ENCODE measurements at places on chromosomes 4 and X. TPM values are rescaled to one million over a fixed set of nuclear protein-coding genes. Genes with fewer than 3 reads are reported as not detected.

Gene DNASE1L1
- 10.8 TPM for total RNA-seq

DNA sequence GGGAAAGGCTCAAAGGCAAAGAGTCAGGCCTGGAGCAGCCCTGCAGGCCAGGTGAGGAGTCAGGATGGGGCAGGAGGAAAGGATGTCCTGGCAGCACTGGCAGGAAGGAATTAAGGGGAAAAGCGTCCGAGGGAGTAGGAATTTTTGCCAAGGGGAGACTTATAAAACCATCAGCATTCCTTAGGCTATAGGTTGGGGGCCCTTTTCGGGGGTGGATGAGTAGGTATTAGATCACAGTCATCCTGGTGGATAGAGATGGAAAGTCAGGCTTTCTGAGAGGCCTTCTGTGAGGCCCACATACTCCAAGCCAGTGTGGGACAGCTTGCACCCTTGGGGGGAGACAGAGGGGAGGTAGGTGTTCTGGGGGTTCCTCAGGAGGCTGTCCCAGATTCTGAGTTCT is 12.3 kb downstream of the STARD8 start:
- no peak for DNase-seq

DNA sequence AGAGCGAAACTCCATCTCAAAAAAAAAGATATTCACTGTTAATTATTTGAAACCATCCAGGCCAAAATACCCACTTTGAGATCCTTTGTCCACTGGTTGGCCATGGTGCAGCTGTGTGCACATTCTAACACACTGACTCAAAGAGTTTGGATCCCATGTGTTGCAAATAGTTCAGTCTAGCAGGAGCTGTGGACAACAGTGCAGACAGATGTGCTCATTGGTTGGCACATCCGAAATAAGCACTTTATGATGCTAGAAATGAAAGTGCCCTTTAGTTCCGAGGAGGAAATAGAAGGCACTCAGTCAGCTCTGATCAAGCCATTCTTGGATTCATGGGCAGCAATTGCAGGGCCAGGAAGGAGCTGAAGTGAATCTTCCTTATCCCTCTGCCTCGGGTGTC is 63.0 kb upstream of the TMEM150C start:
- no peak for DNase-seq

GRCh38 chrX:73851014-73852009 is 288.3 kb downstream of the CHIC1 start:
- no peak for DNase-seq

GRCh38 chrX:56728752-56729151 is 291 bp upstream of the NBDY start:
- DNase-seq = peak; percentile 42

DNA sequence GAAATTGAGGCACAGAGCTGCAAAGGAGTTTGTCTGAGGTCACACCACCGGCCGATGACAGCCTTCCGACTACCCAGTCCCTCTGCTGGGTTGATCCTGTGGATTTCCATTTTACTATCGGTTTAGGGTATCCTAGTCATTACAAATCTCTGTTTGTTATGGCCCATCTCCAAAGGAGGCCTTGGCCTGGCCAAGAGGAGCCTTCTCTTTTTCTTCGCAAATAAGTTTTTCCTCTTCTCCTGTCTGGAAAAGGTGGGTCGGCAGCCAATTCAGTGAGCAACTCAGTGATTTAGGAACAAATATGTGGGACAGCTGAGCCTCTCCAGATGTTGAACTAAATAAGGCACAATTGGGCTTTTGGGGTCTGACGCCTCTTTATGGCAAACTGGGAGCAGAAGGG is 169.2 kb upstream of the RBPJ start:
- peak; percentile 49 for DNase-seq

Gene SSX2B
- total RNA-seq = not detected

GRCh38 chr4:73869130-73870055 is at the start of gene CXCL1:
CXCL1 (plus strand) TSS chr4:73869393; CDS start chr4:73869471, 78 bp downstream.
- no peak for DNase-seq

DNA sequence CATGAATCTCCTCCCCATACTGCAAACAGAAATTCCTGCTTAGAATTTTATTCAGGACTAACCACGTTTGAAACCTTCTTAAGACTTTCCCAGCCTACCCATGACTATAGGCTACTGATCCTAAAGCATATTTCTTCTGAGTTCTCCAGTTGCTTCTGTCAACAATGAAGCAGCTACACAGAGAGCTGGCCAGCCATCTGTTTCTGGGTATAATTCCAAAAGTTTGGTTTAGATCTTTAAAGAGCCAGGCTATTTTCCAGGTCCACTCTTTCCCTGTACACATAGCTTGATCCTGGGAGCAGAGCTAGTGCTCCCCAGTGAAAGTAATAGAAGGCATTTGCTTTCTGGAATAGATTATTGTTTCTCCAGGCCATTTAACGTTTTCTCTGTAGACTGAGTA is 4.0 kb upstream of the ITM2A start:
- peak; percentile 31 for DNase-seq

DNA sequence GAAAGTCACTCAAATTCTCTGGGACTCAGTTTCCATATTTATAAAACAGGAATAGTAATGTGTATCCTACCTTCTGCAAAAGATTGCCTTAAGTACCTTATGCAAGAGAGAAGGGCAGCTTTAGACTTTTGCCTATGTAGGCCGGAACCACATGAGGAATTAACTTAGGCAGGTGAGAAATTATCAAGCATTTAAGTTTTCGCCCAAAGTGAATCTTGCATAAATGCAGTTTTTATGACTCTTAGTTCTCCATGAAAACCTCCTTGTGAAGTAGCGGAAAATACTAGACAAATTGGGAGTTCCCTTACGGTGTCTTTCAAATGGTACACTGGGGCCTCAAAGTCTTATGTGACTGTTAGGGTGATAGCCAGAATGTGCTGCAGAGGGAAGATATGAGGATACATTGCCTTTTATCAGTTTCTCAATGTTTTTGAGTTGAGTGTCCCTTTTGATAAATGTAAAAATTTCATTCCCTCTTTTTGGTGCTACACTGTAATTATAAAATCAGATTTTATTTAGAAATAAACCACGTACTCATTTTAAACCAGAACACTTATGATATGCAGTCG is 2.6 kb downstream of the SH2D1A start:
- DNase-seq = no peak

Gene KIAA1210
- 0.10 TPM for total RNA-seq

Gene GAGE12F
- total RNA-seq = not detected

Data from skin of body (tissue), 3 donors.